ENCODE measurements at places on chromosomes 12 and 14. TPM values are rescaled to one million over a fixed set of nuclear protein-coding genes. Genes with fewer than 3 reads are reported as not detected.

Gene ITGB7
- total RNA-seq, result not detected

Gene CTSG
- not detected for total RNA-seq

Gene CACNA2D4
- total RNA-seq, result 0.31 TPM

Gene KRT2
- not detected for total RNA-seq

Gene ADCY4
- total RNA-seq, result 3.1 TPM

Gene MYF5
- not detected for total RNA-seq

Gene SLC15A5
- total RNA-seq, result not detected
